ENCODE measurements at places on chromosomes 6 and 20.

DNA sequence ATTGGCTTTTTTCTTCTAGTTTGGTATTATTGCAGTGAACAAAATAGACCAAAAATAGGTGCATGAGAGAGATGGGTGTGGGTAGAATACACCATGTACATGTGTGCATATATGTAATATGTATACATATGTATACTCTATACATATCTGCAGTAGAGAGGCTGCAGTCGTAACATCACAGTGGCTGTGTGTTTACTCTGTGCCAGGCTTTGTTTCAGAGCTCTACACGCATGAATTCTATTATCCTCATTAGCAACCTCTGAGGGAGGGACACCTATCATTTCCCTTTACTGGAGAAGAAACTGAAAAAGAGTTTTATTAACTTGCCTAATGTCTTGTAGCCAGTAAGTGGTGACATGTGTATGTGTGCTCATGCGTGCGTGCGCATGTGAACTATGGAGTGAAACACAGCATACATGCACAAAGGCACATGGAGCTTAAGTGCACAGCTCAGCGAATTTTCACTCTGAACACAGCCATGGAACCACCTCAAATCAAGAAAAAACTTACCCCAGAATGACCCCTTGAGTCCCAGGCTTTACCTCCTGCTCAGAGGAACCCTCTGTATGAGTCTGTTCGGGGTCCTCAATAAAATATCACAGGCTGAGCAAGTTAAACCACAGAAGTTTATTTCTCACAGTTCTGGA lies 452.5 kb downstream of the CDH26 start:
- no peak for DNase-seq

- DNase-seq = no peak
Observed at GRCh38 chr6:119184008-119184648, 105.7 kb upstream of the FAM184A start.

- DNase-seq = peak; percentile 59
Observed at GRCh38 chr6:153003366-153003690, 819 bp upstream of the MTRF1L start.

- DNase-seq = no peak
Observed at GRCh38 chr20:31833931-31834521, 11.4 kb downstream of the FOXS1 start.

DNA sequence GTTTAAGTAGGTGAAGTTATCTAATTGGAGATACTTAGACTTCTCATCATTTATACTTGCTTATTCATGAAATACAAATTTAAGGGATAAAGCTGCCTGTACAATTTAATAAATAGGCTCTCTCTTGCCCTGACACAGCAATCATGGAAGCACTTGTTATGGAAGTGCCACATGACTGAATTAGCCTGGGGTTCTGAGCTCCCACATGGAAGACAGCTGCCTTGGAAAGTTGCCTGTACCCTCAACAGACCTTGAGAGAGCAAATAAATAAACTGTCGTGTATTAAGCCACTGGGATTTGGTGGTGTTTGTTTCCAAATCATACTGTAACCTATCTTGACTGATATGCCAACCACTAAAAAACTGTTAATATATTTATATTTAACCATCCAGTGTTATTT lies 87.0 kb upstream of the RSPO3 start:
- DNase-seq = peak; percentile 85
